HT1080 (cell line): ENCODE measurements at places on chromosomes 3 and 15. TPM values are rescaled to one million over a fixed set of nuclear protein-coding genes. Genes with fewer than 3 reads are reported as not detected.
A peak's percentile ranks its signal among the peaks of the same experiment; 100 is the strongest.

- peak; percentile 27 for DNase-seq
Measured at GRCh38 chr3:64878362-64878761, 190.6 kb upstream of the ADAMTS9 start.

- DNase-seq: no peak
Measured at GRCh38 chr15:29863438-29863837, 41.2 kb upstream of the TJP1 start.

GRCh38 chr3:195577645-195578177 is 6.0 kb downstream of the APOD start:
- DNase-seq: no peak

DNA sequence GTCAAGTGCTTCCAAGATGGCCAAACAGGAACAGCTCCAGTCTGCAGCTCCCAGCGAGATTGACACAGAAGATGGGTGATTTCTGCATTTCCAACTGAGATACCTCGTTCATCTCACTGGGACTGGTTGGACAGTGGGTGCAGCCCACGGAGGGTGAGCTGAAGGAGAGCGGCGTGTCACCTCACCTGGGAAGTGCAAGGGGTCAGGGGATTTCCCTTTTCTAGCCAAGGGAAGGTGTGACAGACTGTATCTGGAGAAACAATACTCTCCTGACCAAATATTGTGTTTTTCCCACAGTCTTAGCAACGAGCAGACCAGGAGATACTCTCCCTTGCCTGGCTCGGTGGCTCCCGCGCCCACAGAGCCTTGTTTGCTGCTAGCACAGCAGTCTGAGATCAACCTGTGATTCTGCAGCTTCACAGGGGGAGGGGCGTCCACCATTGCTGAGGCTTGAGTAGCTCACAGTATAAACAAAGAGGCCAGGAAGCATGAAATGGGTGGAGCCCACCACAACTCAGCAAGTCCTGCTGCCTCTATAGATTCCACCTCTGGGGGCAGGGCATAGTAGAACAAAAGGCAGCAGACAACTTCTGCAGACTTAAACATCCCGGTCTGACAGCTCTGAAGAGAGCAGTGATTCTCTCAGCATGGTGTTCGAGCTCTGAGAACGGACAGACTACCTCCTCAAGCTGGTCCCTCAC is 293.5 kb upstream of the SUCLG2 start:
- DNase-seq: peak; percentile 50

- DNase-seq: peak; percentile 11
Measured at GRCh38 chr3:85801955-85802354, 843.2 kb downstream of the CADM2 start.

DNA sequence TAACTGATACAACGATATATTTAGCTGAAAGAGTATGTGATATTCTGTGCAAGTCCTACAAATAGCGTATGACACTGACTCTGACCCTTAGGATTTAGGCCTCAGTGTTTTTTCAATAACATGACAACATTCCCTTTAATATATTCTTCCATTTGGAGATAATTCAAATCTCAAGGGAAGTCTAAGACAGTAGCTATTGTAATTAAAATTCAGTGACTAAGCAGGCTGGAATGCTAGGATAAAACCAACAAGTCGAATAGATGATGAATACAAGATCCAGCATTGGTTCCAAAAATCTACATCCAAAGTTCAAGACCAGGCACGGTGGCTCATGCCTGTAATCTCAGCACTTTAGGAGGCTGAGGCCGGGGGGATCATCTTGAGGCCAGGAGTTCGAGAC is 56.2 kb downstream of the QTRT2 start:
- peak; percentile 71 for DNase-seq

DNA sequence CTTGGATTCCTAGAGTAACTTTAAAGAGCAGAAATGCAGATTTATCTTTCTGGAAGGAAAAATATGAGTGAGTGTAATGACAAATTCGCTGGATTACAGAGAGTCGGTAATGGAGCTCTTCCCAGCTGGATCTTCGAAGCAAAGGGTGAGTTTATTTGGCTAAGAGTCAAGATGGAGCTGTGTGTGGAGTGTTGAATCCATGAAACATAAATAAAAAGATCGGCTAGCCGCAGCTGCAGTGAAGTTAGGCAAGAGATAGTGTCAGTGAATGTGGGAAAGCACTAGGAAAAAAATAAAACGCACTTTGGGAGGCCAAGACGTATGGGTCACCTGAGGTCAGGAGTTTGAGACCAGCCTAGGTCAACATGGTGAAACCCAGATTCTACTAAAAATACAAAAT is 10.3 kb downstream of the NAALADL2 start:
- DNase-seq: no peak

GRCh38 chr3:78846718-78847117 is 921.1 kb downstream of the ROBO1 start:
- DNase-seq: peak; percentile 6

- peak; percentile 29 for DNase-seq
Measured at GRCh38 chr3:56137415-56137814, 330.9 kb downstream of the ERC2 start.

DNA sequence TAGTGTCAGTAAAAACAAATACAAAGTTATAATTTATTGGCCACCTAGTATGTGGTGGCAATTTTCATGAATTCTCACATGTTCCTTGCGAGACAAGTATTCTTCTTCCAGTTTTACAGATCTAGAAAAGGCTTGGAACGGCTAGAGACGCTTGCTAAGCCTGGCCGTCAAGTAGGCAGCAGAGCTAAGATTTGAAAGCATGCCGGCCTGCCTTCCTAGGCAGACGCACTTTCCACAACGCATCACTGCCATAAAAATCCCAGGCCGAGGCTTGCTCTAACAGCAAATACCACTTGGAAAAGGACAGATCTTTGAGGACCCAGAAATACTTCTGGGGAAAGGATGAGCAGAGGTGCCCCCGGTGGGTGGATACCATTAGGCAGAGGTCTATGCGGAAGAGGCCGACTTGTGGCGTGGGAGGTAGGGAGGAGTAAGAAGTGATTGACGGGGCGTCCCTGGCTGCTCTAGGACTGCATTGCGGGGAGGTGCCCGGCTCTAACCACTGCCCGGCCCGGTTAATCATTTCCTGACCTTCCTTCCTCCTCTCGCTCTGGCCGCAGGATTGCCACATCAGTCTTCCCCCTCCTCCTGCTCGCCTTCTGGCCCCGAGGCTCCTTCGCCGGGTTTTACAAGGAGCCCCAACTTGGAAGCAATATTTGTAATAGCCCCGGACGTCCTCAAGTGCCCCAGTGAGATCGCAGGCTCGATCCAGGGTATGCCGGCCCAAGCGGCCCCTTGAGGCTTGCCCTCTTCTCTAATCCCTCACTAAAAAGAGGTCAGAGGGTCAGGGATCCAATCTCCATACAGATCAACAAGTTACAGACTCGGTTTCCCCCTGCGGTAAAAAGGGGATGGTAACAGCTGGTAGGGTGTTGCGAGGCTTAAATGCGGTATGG is 1.3 kb upstream of the USP3 start:
- DNase-seq: peak; percentile 98

- no peak for DNase-seq
Measured at GRCh38 chr3:107956991-107957900, 133.6 kb downstream of the CD47 start.

DNA sequence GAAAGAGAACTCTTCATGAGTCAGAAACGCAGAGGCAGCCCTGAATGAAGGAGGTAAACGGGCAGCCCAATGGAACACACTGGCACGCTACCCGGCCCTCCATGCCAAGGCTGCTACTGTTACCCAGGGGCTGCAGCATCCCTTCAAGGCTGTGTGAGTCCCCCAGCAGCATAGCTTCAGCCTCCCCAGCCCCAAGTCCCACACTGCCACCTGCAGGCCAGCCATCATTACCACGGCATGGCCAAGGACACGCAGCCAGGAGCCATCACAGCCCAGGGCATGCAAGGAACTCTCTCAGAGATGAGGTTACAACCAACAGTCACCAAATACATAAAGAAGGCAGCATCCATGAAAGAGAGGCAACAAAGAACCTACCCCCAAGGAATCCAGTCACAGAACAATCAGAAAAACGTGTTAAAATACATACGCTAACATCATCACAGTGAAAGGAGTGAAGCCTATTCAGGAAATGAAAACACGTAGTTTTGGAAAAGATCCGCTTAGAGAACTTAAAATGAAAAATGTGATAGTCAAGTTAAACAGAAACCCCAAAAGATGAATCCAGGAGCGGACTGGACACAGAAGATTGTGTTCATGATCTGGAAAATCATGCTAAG is 22.4 kb downstream of the PLA2G4F start:
- DNase-seq: peak; percentile 62

DNA sequence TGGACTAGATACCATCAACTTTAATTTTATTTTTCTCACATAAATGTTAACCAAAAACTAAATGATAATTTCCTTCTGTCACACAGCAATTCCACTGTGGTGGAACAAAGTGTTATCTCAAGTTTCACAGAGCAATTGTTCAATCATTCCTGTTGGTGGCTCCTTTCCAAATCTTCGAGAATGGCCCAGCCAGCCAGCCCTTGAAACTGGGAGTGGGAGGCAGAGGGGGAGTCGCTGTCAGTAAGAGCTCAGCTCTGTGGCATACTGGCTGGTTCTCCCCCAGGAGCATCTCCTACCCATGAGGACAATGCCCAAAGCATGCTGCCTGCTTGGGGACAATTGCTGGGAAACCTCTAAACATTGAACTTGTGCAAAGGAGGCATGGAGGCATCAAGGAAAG is 47.7 kb downstream of the MECOM start:
- no peak for DNase-seq

DNA sequence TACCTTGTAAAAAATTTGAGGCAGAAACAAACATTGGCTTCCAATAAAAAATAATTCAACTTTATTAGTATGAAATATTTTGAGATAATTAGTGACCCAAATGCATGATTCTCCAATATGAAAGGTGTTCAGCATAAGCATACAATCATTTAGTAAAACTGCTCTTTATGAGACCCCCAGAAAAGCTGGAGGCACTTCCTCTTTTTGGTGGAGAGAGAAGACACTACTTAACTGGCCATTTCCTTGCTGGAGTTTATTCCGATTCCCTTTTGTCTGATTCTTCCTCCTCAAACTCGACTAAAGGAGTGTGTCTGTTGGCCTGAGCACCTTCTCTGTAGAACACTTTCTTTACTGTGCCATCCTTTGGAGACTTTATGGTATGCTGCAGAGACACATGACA is 34.8 kb upstream of the DCUN1D1 start:
- DNase-seq: no peak

DNA sequence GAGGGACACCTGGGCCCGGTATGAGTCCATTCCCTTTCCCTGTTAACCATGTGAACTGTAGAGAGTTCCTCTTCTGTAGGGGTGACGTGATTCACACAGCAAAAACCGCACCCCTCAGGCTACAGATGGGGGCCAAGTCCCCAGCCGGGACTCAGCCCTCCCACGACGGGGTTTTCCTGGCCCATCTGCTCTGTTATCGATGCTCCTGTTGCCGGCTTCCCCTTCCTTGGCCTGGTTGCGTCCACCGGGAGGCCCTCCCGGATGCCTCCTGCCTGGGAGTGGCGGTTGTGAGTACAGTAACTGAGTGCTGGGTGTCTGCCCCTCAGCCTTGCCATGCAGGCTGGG is 817 bp upstream of the PLXNA1 start:
- no peak for DNase-seq

- DNase-seq: no peak
Measured at GRCh38 chr3:99503350-99503749, 135.0 kb upstream of the COL8A1 start.

GRCh38 chr3:117499189-117499870 is 789.8 kb downstream of the TUSC7 start:
- no peak for DNase-seq

DNA sequence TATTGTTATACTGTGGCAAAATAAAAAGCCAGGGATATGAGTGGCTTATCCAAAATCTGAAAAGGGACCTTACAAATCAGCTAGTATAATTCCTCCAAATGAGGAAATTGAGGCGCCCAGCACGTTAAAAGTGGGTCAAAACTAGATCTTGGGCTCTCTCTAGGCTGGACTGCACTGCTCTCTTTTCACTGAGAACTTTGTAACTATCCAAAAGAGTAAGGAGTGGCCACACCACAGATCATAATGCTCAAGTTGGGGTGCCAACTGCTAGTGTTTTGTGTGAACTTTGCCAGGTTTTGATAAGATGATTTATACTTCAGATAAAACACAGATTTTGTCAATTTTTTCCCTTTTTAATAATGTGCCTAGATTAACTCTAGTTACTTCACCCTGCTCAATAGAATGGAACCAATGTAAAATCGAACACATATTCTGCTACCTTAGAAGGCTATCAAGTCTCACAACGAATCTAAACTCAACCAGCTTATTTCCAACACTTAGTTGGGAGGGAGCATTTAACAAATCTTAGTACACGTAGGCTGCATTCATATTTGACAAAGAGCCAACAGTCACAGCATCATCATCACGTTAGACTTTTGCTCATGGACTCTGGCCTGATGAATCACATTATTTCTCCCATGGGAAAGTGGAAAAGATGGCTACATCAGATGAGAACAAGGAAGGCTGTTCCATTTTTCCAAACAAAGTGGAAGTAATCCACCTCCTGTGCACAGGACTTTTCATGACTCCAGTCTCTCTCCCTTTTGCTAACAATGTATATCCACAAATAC is 64.4 kb downstream of the ABI3BP start:
- peak; percentile 61 for DNase-seq

- DNase-seq: no peak
Measured at GRCh38 chr3:46221938-46222337, 13.8 kb upstream of the CCR1 start.

- peak; percentile 48 for DNase-seq
Measured at GRCh38 chr3:119794971-119795612, 13.2 kb downstream of the NR1I2 start.

GRCh38 chr3:158200955-158201354 is 91.1 kb downstream of the RSRC1 start:
- DNase-seq: no peak

- no peak for DNase-seq
Measured at GRCh38 chr15:89641053-89641452, 14.2 kb downstream of the KIF7 start.

- peak; percentile 48 for DNase-seq
Measured at GRCh38 chr3:83849106-83849730, 1109.6 kb upstream of the CADM2 start.

GRCh38 chr3:170211668-170212067 is 10.6 kb upstream of the PRKCI start:
- no peak for DNase-seq

DNA sequence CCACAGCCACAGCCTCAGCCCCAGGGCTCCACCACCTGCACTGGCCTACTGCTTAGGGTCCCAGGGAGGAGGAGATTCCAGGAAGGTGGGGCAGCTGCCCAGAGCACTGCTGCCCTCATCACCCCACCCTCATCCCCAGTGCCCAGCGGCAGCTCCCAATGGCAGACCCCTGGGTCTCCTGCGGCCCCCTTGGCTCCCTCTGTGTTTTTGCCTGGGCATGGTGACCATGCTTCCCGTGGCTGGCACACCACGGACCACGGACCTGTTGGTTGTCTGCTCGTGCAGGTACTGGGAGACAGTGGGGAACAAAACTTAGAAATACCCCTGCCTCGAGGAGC is 2.7 kb downstream of the CHST13 start:
- no peak for DNase-seq

GRCh38 chr3:112925969-112926368 is 48.9 kb downstream of the CD200R1 start:
- no peak for DNase-seq

- DNase-seq: no peak
Measured at GRCh38 chr3:190309414-190309813, 12.8 kb downstream of the CLDN1 start.

The ISLR2 gene
- total RNA-seq: not detected in 2 replicates

The MYH15 gene
- 7.3 and 8.2 TPM in 2 replicates for total RNA-seq

The SLC38A3 gene
- 2.2 TPM in 1 of 2 replicates, not detected in the other for total RNA-seq

The NR2E3 gene
- not detected in 2 replicates for total RNA-seq

The GPR62 gene
- 0.08 and 0.23 TPM in 2 replicates for total RNA-seq

The CD200R1 gene
- total RNA-seq: not detected in 2 replicates

The MEX3B gene
- total RNA-seq: 1.9 and 2.4 TPM in 2 replicates

The PCSK6 gene
- total RNA-seq: 15.1 and 19.8 TPM in 2 replicates

The PCOLCE2 gene
- total RNA-seq: 22.7 and 34.1 TPM in 2 replicates

The CFAP100 gene
- total RNA-seq: not detected in 2 replicates

The EOMES gene
- total RNA-seq: 0.06 and 0.30 TPM in 2 replicates

The FEM1B gene
- 28.0 and 44.1 TPM in 2 replicates for total RNA-seq
